ENCODE measurements at places on chromosomes 3 and 15. TPM values are rescaled to one million over a fixed set of nuclear protein-coding genes. Genes with fewer than 3 reads are reported as not detected.

GALNT15 gene
- 2.5 TPM for total RNA-seq

GRCh38 chr3:113211330-113212149 is at the start of gene BOC:
Gene BOC, plus strand, starts transcription at chr3:113211557. Its CDS starts 38,246 bp downstream, at chr3:113249803.
- peak; percentile 89 for DNase-seq

PCLAF gene
- 21.2 TPM for total RNA-seq

GRCh38 chr3:18445401-18446148 is 20.4 kb upstream of the SATB1 start:
- DNase-seq: no peak

DNA sequence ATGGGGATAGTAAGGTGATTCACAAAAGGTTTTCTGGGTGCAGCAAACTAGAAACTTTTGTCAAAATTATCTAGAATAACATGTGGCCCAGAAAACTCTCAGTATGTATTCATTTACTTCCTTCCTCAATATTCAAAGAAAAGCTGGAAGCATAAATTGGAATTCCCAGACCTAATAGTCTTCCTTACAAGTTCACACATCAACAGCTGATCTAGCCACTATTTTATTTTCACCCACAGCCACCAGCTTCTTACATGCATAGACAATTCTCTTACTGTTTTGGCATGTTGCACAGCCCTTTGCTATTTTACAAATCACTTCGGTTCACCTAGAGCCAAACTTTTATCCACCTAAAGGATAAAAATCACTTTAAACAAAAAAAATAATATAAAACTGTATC is 647.8 kb upstream of the CCDC54 start:
- DNase-seq: no peak

PPIP5K1 gene
- total RNA-seq: 29.7 TPM

- peak; percentile 41 for DNase-seq
These were observed 35.9 kb downstream of the ADCY5 start for GRCh38 chr3:123412811-123413604.

DNA sequence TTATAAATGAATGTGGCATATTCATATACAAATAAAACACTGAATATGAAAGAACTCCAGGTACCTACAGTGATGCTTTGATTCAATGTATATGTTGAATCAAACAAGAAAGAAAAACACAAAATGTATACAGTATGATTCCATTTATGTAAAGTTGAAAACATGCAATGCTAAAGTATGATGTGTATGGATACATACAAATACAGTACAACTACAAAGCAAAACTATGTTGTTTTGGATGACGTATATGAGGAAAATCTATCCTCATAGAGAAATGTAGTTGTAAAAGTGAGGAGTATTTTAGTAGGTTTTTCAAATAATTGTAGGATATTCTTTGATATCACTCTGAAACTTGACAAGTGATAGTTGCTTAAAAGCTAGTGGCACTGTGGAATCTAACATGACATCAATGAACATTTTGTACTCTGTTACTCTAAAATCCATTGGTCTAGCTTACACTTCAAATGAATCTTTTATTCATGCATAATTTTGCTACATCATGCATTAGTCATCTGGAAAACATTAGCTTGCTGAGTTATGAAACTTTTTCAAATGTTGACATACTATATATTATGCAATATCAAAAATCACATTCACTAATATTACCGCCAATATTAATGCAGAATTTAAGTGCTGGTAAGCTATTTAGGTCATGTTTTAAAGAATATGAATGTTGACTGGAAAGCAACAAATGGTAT is 278.1 kb upstream of the CHRNA7 start:
- DNase-seq: peak; percentile 14

DNA sequence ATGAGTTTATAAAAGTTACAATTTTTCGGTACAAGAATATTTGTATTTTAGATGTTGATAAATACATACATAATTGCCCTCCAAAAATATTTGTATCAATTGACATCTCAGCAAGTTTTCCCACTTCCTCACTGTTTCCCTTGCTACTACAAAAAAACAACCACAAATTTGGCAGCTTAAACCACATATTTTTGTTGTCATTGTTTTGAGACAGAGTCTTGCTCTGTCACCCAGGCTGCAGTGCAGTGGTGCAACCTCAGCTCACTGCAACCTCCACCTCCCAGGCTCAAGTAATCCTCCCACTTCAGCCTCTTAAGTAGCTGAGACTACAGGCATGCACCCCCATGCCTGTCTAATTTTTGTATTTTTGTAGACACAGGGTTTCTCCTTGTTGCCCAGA is 162.8 kb upstream of the RARB start:
- no peak for DNase-seq

PRICKLE2 gene
- 34.0 TPM for total RNA-seq

GRCh38 chr15:93026380-93026817 is 62.6 kb downstream of the RGMA start:
- no peak for DNase-seq

GRCh38 chr15:68981941-68982340 is 32.6 kb upstream of the NOX5 start:
- no peak for DNase-seq

DNA sequence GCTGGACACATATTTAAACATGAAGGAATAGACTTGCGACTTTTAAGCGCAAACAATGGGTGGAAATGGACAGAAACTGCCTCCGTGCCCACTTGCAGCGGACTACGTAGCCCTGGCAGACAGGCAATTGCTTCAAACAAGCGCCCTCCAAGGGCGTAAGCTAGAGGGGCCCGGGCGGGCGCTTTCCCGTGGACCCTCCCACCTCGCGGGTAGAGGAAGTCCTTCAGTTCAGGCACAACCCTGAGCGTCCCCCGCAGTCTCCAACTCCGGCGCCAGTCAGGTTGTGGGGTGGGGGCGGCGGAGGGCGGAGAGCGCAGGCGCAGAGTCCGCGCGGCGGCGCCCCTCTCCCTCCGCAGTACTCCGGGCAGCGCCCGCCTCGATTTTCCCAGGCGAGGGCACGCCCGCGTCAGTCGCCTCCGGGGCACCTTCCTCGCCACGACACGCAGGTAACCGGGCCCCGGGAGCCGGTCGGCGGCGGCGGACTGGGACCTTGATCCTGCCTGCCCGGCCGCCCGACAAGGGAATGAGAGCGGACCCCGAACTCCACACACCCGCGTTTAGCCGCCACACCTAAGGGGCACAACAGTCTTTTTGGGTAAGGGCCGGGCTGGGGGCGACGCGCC is at the start of gene SLC35G2:
Gene SLC35G2, plus strand, starts transcription at position 358 of the 623 bp plus-strand sequence. CDS start 35,335 bp downstream, outside the sequence.
- no peak for DNase-seq

TXNRD3 gene
- total RNA-seq: 13.6 TPM

CSTA gene
- 63.8 TPM for total RNA-seq

STARD5 gene
- 17.9 TPM for total RNA-seq

GRCh38 chr3:142035308-142035922 is 113.9 kb downstream of the TFDP2 start:
- no peak for DNase-seq

- no peak for DNase-seq
These were observed 21.0 kb downstream of the MBNL1 start for GRCh38 chr3:152289708-152290107.

Measured in skin of body (tissue), 3 donors.